ENCODE measurements at places on chromosomes 3 and 15.

DNA sequence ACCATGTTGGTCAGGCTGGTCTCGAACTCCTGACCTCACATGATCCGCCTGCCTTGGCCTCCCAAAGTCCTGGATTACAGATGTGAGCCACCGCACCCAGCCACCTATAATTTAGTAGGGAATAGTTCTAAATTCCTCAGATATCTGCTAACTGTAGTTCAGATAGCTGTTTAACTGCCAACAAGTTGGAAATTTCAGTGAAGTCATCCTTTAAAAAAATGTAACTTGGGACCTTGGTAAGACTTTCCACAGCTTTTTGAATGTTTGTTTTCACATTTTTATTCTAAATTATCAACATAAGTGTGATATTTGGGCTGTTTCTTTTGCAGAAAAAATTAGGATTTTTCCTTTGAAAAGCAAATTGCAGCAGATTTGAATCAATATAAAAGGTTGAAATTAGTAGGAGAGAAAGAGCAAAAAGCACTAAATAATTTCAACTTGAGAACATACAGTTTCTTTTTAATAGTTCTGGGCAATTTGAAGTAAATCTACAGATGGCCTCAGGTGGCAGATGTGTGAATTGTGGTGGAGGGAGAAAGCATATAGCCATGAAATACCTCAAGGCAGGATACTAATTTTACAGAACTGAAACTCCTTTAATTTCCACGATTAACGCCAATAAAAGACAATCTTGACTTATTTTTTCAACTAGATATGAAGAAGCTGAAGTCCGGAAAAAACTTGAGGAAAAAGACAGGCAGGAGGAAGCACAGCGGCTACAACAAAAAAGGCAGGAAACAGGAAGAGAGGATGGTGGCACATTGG is 34.3 kb downstream of the USP8 start:
- no peak for DNase-seq

DNA sequence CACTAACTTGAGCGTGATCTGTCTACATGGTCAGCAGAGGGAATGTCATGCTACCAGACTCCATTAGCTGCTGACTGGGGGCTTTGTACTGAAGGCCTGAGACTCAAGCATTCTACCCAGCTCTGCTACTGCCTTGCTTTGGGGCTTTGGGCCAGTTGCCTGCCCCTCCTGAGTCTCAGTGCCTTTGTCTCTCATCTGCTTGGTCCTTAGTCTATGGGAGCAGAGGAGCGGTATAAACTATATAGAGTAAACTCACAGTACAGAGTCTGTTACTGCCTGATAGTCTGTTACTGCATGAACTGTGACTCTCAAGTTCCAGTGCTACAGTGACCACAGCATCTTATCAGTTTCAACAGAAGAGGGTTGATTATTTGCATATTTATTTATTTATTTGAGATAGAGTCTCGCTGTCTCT is 38.5 kb upstream of the C15orf39 start:
- DNase-seq = no peak

- no peak for DNase-seq
Measured at GRCh38 chr3:54213907-54214306, 91.6 kb downstream of the CACNA2D3 start.

- no peak for DNase-seq
Measured at GRCh38 chr15:76056931-76057330, 2.9 kb upstream of the TMEM266 start.

- DNase-seq = no peak
Measured at GRCh38 chr15:89487791-89488190, 8.6 kb downstream of the RHCG start.

DNA sequence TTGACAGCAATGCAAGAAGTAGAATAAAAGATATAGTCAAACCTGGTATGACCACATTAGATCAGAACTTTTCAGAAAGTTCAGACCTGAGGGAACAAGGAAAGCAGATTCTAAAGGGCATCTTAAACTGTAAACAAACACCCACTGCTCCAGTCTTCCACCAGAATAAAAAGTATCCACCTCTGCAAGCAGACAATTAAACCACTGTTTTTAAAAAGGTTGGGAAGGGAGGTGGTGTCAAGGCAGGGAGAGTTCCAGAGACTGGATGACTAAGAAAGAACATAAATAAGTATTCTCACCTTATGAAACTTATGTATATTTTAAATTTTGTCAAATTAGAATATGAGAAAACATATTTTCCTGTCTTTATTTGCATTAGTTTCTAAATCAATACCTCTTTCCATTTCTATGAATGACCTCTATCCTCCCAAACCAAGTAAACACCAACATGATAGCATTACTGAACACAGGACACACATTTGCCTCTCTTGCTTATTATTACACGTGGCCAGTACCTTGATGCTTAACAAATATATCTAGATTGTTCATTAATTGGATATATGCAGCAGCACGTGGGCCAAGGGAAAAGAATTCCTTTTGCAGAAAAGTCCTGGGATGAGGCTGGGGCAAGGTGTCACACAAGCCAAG is 31.6 kb downstream of the PIK3CB start:
- DNase-seq = no peak

DNA sequence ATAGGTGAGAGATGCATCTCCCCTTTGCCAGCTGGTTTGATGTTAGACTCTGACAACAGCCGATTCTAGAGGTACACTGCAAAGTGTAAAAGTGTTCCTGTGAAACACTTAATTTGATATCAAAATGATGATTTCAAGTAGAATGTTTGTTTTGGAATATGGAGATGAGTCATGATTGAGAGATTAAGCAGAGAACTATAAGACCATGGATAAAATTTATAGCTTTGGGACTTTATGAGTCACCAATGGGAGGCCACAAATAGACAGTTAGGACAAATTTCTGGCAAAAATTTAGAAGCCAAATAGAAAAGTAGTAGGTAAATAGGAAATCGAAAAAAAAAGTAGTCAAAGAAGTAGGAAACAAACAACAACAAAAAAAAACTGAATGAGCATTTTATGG is 672.5 kb downstream of the NSUN3 start:
- no peak for DNase-seq

GRCh38 chr3:191382661-191383060 is 52.3 kb upstream of the UTS2B start:
- no peak for DNase-seq

DNA sequence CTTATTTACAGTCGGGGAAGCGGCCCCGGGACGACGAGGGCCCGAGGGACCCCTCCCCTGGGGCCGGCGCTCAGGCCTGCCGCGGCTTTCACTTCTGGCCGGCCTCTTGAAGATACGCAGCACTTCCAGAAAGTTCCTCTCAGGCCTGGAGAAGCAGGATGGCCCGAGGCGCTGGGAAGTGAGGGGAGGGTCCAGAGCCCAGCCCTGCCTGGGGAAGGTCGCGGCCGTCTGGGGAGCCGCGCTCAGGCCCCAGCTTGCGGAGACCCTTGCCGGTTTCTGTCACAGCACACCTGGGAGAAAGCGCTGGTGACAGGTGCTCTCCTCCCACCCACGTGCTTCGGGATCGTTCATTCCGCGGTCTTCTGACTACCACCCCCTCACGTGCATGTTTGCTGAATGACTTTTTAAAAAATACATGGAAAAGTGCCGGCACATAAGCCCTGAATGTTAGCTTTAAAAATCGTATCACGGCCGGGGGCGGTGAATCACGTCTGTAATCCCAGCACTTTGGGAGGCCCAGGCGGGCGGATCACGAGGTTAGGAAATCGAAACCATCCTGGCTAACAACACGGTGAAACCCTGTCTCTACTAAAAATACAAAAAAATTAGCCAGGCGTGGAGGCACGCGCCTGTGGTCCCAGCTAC is 727 bp upstream of the TM2D3 start:
- no peak for DNase-seq

DNA sequence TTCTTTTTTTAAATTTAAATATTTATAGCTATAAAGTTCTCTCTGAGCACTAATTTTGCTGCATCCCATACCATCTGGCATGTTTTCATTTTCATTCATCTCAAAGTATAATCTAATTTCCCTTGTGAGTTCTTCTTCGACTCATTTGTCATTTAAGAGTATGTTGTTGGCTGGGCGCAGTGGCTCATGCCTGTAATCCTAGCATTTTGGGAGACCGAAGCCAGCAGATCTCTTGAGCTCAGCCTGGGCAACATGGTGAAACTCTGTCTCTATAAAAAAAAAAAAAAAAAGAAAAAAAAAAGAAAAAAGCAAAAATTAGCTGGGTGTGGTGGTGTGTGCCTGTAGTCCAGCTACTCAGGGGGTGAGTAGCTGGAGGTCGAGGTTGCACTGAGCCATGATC is 34.8 kb downstream of the MAP1A start:
- no peak for DNase-seq

- DNase-seq = no peak
Measured at GRCh38 chr3:102163039-102163817, 271.6 kb upstream of the ZPLD1 start.

DNA sequence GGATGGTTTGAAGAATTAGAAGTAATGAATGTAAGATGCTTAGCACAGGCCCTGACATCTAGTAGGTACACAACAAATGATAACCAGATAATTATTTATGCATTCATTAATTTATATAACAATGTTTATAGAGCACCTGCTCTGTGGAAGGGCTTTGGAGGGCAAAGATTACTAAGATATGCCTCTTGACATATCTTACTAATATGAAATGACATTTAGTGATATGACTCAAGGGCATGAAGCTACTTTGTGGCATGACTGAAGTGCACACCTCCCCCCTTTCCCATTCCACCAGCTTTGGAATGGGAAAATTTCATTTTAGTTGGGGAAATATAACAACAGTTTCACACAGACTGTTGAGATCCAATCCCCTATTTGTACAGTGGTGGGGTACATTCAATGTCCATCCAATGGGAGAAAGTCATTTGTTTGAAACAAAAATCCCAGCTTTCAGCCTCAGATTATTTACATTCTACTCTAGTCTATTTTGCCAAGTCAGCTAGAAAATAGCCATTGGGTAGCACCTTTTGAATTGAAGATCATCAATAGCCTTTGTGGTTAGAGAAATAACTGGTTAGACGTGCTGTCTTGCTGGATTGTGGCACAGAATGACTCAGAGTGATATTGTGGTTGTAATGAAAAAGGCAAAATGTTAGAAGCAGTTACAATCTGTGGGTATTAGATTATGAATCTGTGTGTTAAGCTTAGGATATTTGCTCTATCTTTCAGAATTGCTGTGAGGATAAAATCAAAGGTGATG is 72.9 kb downstream of the MOBP start:
- DNase-seq = no peak

GRCh38 chr3:68988740-68989139 is 24.7 kb downstream of the EOGT start:
- no peak for DNase-seq

DNA sequence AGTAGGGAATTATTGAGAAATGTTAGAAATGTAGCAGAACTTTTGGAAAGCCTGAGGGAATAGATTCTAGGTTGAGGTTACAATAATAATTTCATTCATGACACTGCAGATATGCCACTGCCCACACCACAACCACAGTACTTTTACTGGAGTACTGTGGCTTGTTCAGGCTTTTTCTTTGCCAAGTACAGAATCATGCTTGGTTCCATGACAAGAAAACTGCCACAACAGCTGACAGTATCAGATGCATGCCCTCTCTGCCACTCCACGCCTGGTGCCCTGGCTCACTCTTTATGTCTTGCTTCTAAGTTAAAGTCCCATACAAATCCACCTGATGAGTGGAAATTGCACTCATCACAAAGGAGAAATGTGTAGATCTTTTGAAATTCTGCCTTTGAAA is 398.6 kb downstream of the ZIC1 start:
- no peak for DNase-seq

- DNase-seq = no peak
Measured at GRCh38 chr3:198076722-198077308, 116.8 kb downstream of the LMLN start.

GRCh38 chr3:185208823-185209222 is 45.0 kb downstream of the EHHADH start:
- DNase-seq = no peak

GRCh38 chr3:167872941-167873340 is 137.4 kb downstream of the SERPINI1 start:
- DNase-seq = no peak

GRCh38 chr3:48535578-48535977 is 21.0 kb downstream of the PFKFB4 start:
- DNase-seq = no peak

DNA sequence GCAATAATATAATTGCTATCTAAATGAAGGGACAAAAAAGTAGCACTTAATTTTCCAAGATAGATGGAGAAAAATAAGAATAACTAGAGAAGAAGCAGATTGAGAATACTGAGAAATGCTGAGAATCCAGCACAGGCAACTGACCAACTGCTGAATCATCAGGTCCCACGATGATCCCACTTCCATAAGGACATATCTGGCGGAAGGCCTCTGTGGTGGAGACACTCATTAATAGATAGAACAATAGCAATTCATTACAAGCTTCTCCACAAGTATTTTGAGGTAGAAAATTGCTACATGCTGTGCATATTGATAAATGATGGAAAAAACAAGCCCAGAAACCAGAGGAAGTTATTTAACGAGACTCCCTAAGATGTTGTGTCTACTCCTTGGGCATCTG is 105.9 kb downstream of the DUT start:
- DNase-seq = no peak
